ENCODE measurements at places on chromosomes 6 and 20. TPM values are rescaled to one million over a fixed set of nuclear protein-coding genes. Genes with fewer than 3 reads are reported as not detected.

- no peak for DNase-seq
Measured at GRCh38 chr6:43146709-43147688, 24.1 kb upstream of the SRF start.

- DNase-seq, result no peak
Measured at GRCh38 chr6:26087284-26088115, at the start of gene HFE. Gene HFE, plus strand, starts transcription at chr6:26087429. Its CDS starts 12 bp downstream, at chr6:26087441.

DNA sequence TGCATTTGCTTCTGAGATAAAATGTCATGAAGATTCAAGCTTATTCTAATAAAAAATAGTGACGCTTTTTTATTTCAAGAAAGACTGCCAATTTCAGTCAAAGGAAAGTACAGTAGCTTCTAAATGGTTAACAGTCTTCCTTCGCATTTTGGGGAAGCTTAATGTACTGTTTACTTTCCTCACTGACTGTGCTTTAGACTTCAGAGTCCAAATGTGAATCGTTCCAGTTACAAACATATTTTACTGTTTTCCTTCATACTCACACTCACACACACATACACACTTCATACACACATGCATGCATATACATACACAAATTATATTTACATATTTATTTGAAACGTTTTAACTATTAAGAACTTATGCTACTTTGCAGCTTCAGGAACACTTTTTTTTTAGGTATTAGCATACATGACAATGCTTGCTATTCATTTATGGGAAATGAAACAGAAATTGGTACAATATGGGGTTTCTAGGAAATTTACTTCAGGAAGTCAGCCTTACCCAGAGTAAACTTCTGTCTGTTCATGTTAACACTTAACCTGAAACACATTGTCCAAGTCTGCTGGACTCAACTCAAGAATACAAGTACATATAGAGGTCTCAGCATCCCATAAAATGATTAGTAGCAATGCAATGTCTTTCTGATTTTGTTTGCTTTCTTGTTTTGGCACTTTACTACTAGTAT lies 145.4 kb downstream of the RPS12 start:
- DNase-seq, result no peak

DNA sequence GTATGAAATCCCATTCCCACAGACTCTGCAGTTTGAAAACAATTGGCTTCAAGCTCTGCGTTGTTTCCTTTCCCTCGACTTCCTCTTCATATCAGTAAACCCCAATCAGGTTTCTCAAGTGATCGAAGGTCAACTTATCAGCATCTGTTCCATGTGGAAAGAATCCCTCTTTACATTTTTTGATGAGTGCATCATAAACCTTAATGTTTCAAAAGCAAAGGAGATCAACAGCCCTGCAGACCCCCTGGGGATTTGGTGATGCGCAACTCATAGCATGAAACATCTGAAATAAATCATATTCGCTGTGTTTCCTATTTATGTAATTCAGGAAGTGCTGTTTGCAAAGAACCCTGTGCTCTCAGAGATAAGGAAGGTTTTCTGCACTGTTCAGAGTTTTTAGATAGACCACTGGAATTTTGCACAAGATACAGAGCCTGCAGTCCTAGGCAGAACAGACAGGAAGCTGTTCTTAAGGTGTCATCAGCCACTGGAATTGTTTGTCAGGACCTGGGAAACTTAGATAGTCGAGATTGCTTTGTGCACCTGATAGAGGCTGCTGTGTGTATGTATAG lies 216.0 kb downstream of the HIVEP2 start:
- no peak for DNase-seq

GRCh38 chr20:536426-537010 lies 7.1 kb downstream of the CSNK2A1 start:
- DNase-seq, result no peak

- DNase-seq, result no peak
Measured at GRCh38 chr20:4484379-4484997, 237.2 kb upstream of the PRND start.

DNA sequence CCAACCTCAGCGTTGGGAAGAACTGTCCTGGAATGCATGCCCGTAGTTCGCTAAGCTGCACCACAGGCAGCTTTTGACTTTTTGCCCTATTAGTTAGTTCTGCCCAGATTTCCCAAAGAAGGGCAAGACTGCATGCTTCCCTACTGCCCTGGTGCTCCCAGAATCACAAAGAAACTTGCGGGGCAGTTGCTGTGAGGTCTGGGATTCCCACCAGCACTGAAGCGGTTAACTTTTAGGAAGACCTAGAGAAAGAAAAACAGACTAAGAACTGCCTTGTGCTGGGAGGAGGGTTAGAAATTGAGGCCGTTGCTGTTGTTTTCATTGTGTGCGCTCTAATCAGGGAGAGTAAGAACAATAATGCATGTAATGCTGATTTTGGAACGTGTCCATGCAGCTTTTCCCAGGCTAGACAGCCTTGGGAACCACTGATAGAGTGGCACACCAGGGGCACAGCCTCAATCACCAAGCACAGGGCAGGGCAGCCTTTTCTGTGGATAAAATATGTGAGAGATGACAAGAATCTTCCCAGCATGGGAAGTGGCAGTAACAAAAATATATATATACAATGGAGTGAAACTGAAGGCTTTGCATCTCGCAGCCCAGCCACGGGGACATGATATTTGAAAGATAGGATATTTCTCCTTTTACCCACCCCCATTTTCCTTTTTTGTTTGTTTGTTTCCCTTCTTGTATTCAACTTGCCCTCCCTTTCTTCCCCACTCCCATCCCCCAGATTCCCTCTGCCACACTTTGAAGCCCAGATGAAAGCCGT lies 137.7 kb upstream of the HEY2 start:
- DNase-seq, result no peak

- no peak for DNase-seq
Measured at GRCh38 chr6:154606457-154606856, 96.0 kb upstream of the CNKSR3 start.

DNA sequence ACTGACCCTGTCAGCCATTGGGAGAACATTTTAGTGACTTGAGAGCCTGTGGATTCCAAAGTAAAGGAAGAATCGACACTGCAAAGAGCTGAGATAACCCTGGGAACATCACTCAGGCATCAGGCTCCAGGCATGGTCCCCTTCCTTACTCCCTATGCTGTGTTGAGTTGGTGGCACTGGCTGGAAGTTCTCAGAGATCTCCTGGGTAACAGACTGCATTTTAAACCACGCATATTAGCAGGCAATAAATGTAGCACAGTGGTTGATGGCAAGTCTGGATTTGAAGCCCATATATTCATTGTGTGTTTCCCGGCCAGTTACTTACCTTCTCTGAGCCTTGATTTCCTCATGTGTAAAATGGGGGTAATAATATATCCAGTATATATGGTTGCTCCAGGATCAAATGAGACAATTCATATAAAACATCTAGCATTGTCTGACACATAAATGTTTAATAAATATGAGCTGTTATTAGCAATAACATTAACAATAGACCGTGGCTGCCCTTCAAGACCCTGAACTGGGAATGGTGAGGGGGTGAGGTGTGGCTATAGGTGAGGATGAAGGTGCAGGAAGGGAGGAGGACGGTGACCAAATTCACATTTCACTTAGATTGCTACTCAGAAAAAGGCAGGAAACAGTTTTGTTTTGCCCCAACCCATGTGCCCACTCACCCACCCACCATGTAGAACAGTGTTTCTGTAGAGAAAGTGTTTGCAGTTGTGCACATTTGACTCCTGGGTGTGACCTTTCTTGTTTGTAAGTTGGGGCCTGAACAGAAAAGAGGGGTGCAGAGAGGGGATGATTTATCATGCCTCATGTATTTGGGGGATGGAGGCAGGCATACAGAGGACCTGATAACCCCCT lies 2.1 kb downstream of the PLCG1 start:
- no peak for DNase-seq

DNA sequence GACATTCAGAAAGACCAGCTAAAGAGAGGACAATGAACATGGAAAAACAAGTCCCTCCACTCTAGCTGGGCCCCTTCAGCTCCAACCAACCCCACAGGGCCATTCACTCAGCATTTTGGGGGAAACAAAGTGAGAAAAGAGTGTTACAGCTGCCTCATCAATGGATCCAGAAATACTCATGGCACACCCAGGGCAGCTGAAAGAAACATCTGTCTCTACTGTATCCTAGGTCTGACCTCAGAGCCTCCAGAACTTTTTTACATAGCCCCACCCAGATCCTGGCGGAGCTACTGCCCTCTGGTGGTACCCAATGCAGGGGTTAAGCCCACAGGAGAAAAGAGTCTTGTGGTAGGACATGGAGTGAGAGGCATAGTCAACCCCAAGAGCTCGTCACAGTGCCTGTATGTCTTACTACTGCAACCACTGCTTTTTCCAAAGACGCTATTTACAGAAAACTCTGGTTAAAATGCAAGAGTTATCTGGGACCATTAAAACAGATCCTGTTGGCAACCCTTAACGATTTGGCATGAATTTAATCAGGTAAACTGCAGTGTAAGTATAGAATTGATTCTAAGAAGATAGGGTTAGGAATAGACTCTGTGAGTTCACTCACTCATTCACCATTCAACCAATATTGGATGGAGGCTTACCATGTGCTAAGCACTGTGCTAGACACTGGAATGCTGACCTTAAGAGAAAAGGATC lies 37.4 kb upstream of the FAM83C start:
- no peak for DNase-seq

GRCh38 chr20:61807471-61808160 lies 258.1 kb downstream of the TAF4 start:
- DNase-seq, result no peak

DNA sequence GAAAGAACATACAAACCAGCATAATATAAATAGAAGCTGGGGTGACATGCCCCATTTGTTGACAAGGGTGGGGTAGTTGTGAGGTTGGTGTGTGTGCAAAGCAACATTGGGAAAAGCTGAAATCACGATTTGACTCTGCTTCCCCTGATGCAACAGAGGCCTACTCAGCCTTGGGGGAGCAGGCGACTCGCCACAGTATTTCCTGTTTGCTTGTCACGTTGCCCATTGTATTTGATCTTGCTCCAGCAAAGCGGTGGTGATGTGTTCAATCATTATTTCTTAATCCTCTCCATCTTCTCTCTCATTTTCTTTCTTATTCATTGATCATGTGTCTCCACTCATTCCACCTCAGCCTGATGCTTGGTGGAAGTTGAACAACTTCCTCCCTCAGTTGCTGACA lies 165.8 kb upstream of the CITED2 start:
- DNase-seq, result no peak

GRCh38 chr6:39304951-39305350 lies 9.3 kb downstream of the KCNK17 start:
- DNase-seq, result no peak

- no peak for DNase-seq
Measured at GRCh38 chr6:110575925-110576463, 99.6 kb upstream of the SLC22A16 start.

DNA sequence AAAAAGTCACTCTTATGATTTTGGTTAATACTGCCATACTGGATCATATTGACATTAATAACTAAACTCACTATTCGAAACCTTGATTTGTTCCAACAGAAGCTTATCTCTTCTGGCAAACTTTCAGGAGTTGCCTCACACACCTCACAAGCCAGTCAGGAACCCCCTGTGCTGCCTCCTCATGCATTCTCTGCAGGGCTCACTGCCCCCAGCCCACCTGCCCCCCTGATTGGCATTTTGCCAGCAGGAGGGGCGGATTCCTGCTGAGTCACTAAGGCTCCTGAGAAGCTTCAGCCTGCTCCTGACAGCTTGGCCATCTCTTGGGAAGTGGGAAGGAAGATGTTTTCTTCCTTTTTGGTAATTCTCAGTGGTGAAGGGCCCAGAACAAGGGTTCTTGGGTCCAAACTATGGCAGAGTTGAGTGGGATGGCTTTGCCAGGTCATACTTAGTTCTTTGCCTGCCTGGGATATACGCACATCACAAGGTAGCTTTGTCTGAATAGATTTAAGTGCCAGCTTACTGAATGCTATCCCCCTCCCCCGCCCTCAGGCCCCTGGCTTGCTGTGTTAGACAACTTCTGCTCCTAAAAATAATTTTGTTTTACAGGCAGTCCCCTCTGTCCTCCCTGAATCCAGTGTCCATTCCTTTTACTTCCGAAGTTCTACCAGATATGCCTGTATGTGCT lies 31.4 kb downstream of the SLC35F1 start:
- no peak for DNase-seq

DNA sequence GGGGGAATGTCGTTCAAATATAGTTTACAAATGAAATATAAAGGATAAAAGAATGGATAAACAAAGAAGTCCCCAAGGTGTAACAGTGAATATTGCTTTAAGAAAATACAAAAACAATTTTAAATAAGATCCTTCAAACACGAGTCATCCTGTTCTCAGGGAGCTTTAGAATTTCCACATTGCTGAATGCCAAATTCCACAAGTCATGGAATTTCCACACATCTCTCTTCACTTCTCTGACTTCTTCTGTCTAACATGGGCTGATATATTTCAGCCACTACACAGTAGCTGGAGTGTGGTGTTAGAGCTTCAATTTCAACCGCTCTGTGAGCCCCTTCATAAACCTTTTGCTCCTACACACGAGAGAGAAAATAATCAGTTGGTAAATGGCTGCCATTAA lies 28.0 kb downstream of the IL22RA2 start:
- no peak for DNase-seq

DNA sequence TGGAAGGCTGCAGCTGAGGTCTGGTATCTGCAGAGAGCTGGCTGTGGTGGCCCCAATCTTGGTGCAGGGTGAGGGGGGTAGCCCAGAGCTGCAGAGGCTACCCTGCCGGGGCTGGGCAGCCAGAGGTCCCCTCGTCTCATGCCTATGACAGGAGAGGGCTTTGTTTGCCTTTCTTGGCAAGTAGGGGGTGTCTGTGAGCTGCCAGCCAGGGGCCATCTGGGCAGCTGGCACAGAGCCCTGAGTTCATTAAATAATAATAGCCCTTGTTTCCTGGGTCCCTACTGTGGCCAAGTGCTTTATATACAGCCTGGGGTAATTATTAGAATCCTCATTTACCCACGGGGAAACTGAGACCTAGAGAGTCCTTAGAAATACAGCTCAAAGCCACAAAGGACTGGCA lies 66.6 kb downstream of the EZR start:
- DNase-seq, result no peak

DNA sequence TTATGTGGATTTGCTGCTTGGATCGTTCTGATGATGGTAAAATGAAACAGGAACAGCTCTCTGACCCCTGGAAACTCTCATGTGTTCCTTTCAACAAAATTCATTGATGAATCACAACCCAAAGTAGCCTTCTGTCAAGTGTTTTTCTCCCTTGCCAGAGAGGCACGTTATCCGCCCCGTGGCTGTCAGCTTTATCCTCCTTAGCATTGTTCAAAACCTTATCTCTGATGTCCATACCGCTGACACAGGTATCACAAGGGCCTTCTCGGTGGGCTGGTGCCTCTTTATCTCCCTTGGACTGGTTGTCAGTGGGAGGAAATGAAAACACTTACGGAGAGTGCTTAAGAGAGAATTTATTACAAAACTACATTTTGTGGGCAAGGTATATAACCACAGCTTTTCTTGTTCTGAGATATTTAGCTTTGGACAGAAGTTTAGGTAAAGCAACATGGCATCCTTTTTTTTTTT lies 84.9 kb downstream of the TIAM2 start:
- no peak for DNase-seq

BPI gene
- polyA plus RNA-seq, result not detected
